Activated naive CD8-positive, alpha-beta T cell treated with anti-CD3 and anti-CD28 coated beads, Interleukin-2, amount 10 ng/mL, durations not matched to agents 7 days and 5 days (primary cell): ENCODE measurements at places on chromosomes 12 and 14.

GRCh38 chr12:124036657-124037109 is 63.7 kb downstream of the ZNF664 start:
- H3K27ac ChIP-seq, result no peak overlapping the region
- no peaks in the 10 kb centered on the region for H3K36me3 ChIP-seq
- no peak for DNase-seq
- H3K4me3 ChIP-seq, result no peak overlapping the region

DNA sequence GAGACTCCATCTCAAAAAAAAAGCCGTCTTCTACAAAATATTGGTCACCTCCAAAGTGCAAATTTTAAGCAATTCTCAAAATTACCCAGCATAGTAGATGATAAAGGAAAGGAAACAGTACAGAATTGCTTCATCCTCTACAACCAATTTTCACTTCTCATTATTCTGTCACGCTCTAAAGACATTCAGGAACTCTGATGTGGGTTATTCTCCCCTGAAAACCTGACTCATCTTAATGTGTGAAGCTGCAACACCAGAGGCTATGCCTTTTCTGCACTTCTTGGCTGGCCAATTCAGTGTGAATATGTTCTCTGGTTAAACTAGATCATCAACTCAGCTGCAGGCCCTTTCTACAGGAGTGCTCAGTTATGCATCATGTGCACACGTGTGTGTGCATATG is 11.0 kb downstream of the PTGER2 start:
- peak overlapping the region; percentile 71 for H3K27ac ChIP-seq
- peaks cover 75% of the 10 kb centered on the region for H3K4me1 ChIP-seq
- H3K27me3 ChIP-seq, result no peaks in the 10 kb centered on the region
- H3K4me3 ChIP-seq, result peak overlapping the region; percentile 78
- H3K36me3 ChIP-seq, result peaks cover 79% of the 10 kb centered on the region
- no peak for DNase-seq

- DNase-seq, result no peak
- H3K4me3 ChIP-seq, result no peak overlapping the region
- H3K27me3 ChIP-seq, result no peaks in the 10 kb centered on the region
These were observed 72.5 kb upstream of the SRRM4 start for GRCh38 chr12:118908811-118909210.

DNA sequence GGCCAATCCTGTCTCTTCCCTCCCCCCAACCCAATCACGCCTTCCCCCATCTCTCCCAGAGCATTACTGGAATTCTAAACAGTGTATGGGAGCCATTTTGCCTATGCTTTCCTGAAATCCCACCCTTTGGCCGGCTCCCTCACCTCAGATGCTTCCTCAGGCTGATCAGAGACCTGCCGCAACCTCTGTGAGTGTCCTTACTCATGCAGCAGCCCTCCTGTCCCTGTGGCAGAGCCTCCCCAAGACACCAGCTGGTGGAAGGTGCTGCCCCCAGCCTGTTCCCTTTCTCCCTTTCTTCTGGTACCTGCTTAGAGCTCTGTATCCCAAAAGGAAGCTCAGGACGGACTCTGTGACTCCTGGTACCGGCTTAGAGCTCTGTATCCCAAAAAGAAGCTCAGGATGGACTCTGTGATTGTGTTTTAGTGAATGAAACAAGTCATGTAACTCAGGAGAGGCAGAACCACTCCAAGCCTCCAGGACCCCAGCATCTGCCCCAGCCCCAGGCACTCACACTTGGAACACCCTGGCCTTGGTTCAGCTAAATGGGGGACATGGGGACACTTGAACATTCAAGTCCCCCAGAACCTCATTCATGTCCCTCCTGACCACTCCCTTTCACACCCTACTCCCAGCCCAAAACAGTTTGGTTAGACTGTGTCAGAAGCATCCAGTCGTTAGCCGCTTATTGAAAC is 29.3 kb upstream of the RIN3 start:
- H3K4me1 ChIP-seq, result peaks cover 4% of the 10 kb centered on the region
- H3K27ac ChIP-seq, result no peak overlapping the region
- H3K4me3 ChIP-seq, result no peak overlapping the region
- peaks cover 3% of the 10 kb centered on the region for H3K36me3 ChIP-seq
- DNase-seq, result no peak

GRCh38 chr12:102510463-102510862 is 30.1 kb upstream of the IGF1 start:
- no peak overlapping the region for H3K27ac ChIP-seq
- DNase-seq, result no peak
- H3K36me3 ChIP-seq, result peaks cover 2% of the 10 kb centered on the region
- no peak overlapping the region for H3K4me3 ChIP-seq

DNA sequence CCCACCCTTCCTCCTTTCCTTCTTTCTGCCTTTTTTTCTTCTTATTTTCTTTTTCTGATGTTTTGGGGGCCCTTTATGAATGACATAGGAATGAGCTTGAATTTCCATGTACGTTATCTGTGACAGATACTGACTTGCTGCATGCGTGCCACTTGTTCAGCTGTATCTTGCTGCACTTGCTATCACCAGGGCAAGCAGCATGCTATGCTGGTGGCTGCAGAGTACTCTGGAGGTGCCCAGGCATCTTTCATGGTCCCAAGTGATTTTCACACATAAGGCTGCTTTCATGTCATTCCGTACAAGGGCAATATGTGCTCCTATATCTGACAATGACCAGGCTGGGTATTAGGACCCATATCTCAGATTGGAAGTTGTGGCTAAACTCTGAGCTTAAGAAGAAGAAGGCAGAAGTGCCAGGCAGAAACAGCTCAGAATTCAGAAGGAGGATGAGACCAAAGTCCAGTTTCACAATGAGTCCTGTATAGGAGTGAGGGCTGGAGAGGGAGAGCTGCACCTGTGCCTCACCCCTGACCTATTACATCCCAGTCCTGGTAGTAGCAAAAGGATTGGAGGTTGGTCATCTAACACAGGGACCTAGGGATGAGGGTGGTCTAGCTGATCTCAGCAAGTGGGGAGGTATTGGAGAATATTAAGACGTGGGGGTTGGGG is 299.0 kb upstream of the DDHD1 start:
- H3K4me3 ChIP-seq, result no peak overlapping the region
- no peak for DNase-seq
- H3K4me1 ChIP-seq, result no peaks in the 10 kb centered on the region
- H3K27me3 ChIP-seq, result peaks cover 8% of the 10 kb centered on the region
- H3K36me3 ChIP-seq, result no peaks in the 10 kb centered on the region

DNA sequence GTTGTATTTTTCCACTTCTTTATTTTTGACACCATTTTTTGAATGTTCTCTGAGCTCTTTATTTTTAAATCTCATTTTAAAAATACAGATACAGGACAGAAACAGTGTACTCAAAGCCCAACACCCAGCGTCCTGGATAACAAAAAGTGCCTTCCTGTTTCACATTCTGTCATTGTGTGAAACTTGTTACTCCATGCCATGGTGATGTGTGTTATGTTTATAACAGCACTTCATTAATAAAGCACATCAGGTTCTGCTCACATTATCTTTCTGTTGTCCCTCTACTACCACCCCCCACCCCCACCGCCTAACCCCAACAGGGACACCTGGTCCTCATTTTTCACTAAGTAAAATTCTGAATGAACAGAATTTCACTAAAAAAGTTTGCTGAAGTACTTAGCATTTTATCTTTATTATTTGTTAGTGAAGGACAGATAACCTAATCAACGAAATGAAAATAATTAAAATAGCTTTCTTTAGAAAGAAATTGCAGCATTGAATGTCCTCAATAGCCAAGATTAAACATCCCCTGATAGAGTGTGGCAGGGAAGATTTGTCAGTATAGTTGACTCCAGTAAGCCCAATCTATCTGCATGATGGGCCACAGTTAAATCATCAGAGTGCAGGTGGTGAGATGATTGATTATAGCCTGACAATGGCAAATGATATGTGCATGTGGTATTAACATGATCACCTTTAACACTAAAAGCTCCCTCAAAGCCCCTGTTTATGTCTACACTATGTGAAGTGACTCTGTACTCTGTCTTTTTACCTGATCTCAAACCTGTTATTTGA is 153.9 kb downstream of the ACSS3 start:
- no peaks in the 10 kb centered on the region for H3K27me3 ChIP-seq
- no peaks in the 10 kb centered on the region for H3K4me1 ChIP-seq
- no peaks in the 10 kb centered on the region for H3K36me3 ChIP-seq

DNA sequence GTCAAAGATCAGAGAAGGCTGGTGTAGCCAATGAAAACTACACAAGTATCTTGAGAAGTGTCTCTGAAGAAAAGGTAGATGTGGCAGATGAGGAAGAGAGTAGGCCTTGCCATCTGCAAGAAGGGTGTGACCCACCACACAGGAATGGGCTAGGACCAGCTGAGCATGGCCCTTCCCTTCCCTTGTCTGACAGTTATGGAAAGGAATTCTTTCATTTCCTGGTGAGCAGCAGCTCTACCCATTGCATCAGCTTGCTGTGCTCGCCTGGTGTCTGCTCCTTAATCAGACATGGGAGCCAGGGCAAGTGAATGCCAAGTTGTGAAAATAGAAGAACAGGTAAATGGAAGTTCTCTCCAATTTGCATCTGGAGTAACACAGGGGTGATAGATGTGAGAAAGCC is 145.2 kb upstream of the KRR1 start:
- H3K27ac ChIP-seq, result no peak overlapping the region
- H3K27me3 ChIP-seq, result peaks cover 13% of the 10 kb centered on the region
- H3K36me3 ChIP-seq, result peaks cover 2% of the 10 kb centered on the region
- no peak for DNase-seq

DNA sequence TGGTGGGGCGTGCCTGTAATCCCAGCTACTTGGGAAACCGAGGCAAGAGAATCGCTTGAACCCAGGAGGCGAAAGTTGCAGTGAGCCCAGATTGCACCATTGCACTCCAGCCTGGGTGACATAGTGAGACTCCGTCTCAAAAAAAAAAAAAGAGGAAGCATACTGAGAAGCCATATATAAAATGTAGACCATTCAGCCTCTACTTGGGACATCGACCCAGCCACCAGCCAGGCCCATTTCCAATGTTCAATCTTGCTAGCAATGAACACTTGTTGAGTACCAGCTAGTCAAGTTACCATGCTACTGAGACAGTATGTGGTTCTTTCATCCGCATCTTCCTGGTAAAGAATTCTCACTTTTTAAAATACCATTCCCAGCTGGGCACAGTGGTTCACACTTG is 33.4 kb upstream of the RASSF8 start:
- no peak overlapping the region for H3K4me3 ChIP-seq
- H3K36me3 ChIP-seq, result peaks cover 1% of the 10 kb centered on the region
- no peaks in the 10 kb centered on the region for H3K27me3 ChIP-seq
- H3K4me1 ChIP-seq, result no peaks in the 10 kb centered on the region
- no peak overlapping the region for H3K27ac ChIP-seq

GRCh38 chr14:96403409-96403808 is 11.5 kb downstream of the AK7 start:
- H3K27me3 ChIP-seq, result peaks cover 4% of the 10 kb centered on the region
- DNase-seq, result no peak
- H3K27ac ChIP-seq, result no peak overlapping the region
- H3K4me1 ChIP-seq, result peaks cover 3% of the 10 kb centered on the region
- H3K36me3 ChIP-seq, result no peaks in the 10 kb centered on the region
- H3K4me3 ChIP-seq, result no peak overlapping the region
